ENCODE measurements at places on chromosomes 3 and 15.

GRCh38 chr15:89937365-89938350, 24.9 kb upstream of the ARPIN start:
- no peak for DNase-seq

- DNase-seq: no peak
These were observed 129.6 kb upstream of the AGBL1 start for GRCh38 chr15:85950101-85950500.

GRCh38 chr3:136789976-136790375, 28.9 kb upstream of the SLC35G2 start:
- no peak for DNase-seq

DNA sequence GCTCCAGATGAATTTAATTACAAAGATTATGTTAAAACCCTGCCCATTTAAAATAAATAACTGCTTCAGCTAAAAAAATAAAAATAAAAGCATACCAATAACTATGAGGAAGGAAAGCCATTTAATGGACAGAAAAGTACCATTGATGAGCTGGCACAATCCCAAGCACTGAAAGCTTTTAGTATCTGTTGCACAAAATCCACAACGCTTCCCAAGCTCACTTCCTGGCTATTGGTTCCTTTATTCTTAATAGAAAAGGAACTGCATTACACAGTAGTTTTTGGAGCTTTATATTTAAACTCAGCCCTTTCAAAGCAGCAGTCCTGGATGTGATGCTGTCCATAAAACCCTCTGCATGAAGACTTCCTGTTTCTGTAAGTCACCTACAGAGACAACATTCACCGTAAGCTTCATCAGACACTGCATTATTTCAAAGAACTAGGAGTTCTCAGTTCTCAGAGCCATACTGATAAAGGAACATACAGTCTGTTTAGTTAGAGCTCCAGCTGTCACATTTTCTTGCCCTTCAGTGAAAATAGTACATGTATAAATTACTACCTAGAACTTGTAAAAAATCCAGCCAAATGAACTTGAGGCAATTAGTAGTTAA, 81.5 kb downstream of the CSNK1G1 start:
- no peak for DNase-seq

- no peak for DNase-seq
These were observed 419.2 kb downstream of the DIPK2A start for GRCh38 chr3:144390786-144391185.
